ENCODE measurements at places on chromosomes 11 and 22.

- no peak for DNase-seq
These were observed 36.5 kb downstream of the NECTIN1 start for GRCh38 chr11:119692540-119692820.

- no peak for DNase-seq
These were observed 56.3 kb downstream of the LRRC74B start for GRCh38 chr22:21101877-21102638.

DNA sequence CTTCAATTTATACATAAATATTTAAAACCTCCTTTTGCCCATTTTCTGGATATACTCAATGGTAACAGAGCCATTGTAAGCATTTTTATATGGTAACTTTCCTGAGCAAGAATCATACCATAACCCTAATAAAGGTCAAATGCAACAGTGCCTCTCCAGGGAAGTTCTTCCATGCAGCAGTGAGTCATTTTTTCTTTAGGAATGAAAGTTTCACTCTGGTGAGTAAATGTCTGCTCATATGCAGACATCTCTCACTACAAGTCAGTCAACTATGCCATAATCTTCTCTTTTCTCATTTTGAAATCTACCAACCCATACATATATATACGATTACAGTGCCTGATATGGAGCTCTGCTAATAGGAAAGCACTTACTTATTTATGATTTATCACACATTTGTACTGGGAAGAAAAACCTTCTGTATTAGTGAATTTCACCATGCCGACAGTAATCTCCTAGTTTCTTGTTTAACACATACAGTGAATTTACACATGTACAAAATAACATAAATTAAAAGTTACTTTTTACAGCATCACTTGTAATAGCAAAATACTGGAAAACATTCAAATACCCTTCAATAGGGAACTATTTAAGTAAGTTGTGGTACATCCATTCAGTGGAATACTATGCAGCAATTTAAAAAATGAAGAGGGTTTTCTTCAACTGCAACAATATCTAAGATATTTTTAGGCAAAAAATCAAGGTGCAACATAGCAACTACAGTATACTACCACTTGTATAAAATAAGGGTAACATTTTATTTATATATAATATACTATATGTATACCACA, 16.0 kb downstream of the STK33 start:
- no peak for DNase-seq

DNA sequence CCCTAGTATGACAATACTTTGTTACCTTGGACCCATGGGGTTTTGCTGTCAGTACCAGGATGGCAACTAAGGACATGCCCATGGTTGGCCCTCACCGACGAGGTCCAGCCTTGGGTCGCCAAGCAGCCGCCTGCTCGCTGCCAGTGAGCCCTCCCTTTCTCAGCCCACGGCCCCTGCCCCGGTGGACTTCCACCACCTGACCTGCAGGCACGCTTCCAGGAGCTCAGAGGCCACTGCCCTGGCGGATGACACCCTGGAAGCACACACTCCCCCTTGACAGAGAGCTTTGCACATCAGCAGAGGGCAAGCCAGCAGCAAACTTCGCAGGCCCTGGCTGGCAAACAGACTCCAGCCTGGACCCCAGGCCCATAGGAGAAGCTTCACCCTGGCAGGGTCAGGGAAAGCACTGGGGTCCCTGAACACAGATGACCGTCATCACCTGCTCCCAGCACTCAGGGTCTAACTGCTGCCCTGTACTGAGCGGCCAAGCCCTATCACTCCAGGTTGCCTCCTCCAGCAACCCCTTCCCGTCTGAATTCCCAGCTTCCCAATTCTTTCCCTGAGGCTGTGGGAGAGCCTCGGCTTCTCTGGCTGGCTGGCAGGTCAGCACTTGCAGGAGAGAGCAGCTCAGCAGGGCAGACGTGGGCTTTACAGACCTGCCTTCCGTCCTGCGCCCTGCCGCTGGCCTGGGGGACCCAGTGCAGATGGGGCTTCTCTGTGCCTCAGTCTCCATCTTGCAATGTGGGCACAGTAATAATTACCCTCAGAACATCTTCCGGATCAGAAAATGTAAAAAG, 2.7 kb upstream of the PPARA start:
- DNase-seq = no peak

DNA sequence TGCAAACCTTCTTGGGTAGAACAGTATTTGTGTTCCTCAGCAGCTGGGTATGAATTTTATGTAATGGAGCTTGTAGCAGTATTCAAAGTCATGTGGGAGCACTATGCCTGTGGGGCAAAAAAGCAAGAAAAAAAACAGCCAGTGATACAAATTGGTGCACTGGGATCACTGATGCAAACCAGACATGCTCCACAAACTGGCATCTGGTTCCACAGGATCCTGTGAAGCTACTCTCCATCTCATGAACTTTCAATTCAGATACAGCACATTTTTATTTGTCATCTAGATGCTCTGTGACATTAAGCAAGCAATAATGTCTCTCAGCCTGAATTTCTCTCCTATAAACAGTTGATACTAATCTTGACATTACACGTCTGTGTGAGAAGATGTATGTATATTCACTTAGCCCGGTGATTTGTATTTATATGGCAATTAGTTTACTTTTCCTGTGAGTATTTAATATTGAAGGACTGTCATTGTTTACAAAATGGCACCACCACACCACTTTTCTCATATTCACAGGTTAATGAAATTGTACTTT, 208.5 kb upstream of the GRIA4 start:
- no peak for DNase-seq

- DNase-seq = no peak
These were observed 53.0 kb downstream of the SCUBE1 start for GRCh38 chr22:43289976-43290721.

DNA sequence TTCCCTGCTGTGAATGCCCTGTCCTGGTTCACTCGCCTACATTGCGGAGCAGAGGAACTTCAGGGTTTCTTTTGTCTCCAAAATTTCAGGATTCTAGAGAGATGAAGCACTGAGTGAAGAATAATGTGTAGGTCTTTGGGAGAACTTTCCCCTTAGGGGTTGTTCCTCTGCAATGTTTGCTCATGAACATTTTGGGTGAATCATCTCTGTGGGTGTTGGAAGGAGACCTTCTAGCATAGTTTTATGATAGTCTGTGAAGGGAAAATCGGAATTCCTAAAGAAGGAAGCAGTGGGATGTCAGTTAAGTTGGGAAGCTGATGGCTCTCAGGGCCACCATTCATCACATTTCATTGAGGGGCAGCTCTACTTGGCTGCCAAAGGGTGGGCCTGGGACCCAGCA, 64.8 kb downstream of the MIAT start:
- DNase-seq = no peak

- DNase-seq = no peak
These were observed 11.2 kb upstream of the CHST1 start for GRCh38 chr11:45676522-45677095.

DNA sequence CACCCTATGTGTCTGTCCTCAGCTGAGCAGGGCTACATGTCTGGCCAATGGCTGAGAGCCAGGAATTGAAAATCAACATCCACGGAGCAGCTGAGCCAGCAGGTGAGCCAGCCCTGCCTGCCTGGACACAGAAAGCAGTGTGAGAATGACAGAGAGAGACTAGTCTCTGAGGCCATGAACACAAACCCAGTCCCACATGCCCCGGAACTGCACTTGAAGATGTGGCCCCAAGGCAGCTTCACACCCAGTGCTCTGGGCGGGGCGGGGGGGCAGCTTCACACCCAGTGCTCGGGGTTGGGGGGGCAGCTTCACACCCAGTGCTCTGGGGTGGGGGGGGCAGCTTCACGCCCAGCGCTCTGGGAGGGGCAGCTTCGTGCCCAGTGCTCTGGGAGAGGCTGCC, 37.6 kb downstream of the TRMU start:
- DNase-seq = no peak

GRCh38 chr11:31022080-31022479, 347.5 kb downstream of the DCDC1 start:
- no peak for DNase-seq

DNA sequence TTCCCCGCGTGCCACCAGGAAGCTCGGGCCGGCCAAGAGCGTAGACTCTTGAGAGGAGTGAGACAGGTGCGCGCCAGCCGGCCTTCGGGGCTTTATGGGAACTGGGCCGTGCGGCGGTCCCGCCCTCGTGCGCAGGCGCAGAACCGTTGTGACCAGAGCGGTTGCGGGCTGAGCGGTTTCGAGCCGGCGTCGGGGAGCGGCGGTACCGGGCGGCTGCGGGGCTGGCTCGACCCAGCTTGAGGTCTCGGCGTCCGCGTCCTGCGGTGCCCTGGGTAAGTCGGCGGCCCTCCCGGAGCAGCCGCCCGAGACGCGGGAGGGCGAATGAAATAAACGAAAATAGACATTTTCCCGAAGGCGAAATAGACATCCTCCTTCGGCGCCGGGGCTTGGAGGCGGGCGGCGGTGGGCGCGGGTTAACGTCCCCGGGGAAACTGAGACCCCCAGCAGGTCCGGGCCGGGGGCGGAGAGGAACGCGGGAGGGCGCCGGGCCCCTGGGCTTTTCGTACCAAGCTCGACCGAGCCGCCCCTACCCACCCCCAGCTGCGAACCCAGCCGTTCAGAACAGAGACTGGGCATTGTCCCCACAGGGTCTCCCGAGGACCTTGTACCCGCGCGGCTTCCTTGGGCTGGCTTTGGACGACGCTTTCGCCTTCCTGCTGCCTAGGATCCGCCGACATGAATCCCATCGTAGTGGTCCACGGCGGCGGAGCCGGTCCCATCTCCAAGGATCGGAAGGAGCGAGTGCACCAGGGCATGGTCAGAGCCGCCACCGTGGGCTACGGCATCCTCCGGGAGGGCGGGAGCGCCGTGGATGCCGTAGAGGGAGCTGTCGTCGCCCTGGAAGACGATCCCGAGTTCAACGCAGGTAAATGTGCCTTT, at the start of gene ASRGL1:
ASRGL1 (plus strand) TSS at position 146 of the 879 bp plus-strand sequence; CDS start at position 676, 530 bp downstream.
- peak; percentile 52 for DNase-seq

- DNase-seq = no peak
These were observed 2.1 kb upstream of the PRR33 start for GRCh38 chr11:1893581-1894359.

DNA sequence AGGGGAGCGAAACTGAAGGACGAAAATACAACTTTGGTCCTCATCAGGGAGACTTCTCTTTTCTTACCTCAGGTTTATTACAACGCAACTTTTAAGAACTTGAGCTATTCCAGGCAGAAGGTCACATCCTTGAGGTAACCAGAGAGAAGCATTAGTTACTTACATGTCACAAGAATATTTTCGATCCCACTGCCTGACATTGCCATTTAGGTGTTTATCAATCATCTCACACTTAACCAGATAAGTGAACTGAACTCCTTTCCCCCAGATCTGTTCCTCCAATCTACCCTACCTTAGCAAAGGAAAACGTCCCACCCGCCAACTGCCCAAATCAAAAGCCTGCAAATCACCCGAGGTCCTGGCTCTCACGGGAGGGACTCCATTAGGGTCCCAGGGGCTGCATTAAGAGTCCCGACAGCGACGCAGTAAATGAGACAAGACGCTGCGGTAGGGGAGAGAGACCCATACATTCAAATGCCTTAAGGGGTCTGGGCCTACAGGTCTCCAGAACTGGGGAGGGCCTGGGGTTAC, 734 bp downstream of the ZNF280B start:
- DNase-seq = no peak

DNA sequence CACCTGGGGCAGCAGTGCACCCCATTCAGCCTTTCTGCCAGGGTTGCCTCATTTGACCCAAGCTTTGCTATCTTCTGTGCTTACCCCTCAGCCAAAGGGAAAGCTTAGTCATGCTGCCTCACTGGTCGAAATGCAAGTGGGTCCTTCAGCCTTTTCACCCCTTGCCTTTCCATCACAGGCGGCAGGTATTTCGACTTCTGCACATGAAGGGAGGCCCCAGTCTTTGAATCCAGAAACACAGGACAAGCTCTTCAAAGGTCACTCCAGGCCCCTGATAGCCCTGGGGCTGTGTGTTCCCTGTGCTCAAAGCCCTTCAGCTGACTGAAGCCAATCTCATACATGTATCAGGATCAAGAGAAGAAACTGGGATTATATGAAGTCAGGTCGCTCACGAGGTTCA, 129.7 kb downstream of the SNX19 start:
- DNase-seq = no peak

DNA sequence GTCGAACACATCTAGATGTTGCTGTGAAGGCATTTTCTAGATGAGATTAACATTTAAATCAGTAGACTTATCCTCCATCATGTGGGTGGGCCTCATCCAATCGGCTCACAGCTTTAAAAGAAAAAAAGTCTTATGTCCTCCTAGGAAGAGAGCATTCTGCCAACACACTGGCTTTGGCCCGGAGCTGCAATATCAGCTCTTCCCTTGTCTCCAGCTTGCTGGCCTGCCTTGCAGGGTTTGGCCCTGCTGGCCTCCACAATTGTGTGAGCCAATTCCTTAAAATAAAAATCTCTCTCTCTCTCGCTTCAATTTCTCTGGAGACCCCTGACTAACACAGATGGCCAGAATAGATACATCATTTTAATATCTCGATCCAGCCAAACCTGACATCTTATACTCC, 13.1 kb upstream of the ABCC8 start:
- DNase-seq = no peak

GRCh38 chr11:104991994-104992393, 23.6 kb upstream of the CASP4 start:
- DNase-seq = no peak

GRCh38 chr11:6452219-6452618, 11.4 kb upstream of the HPX start:
- DNase-seq = no peak

- no peak for DNase-seq
These were observed 172.0 kb upstream of the CADM1 start for GRCh38 chr11:115676206-115676605.

GRCh38 chr11:75734491-75735180, 17.0 kb downstream of the MOGAT2 start:
- DNase-seq = no peak

DNA sequence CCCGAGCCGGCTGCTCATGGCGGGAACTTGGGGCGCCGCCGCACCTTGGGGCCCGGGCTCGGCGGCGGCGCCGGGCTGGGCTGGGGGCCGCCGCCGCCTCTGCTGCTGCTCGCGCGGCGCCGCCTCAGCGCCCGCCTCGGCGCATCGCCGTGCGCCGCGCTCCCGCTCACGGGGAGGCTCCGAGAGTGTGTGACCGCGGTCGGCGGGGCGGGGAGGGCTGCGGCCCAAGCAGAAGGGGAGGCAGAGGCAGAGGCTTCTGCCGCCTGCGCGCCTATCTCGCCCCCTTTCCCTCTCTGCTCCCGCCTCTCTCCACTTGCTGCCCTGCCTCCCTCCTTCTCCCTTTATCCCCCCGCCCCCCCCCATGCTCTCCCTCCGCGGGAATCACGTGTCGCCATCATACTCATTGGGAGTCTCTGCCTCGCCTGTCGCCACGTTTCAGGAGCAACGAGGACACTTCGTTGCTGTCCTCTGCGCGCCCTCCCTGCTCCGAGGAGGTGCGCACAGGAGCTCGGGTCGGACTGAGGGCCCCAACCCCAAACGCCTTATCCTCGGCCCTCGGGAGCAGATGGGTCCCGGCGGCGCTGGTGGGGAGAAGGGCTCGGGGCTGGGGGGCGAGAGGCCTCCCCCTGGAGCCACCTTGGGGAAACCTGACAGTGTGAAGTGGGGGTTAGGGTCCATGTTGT, at the start of gene GUCY1A2:
GUCY1A2 (minus strand) TSS at position 258 of the 683 bp plus-strand sequence. CDS start 421 bp downstream, outside the sequence.
- DNase-seq = no peak

- DNase-seq = no peak
These were observed 12.4 kb downstream of the ADM start for GRCh38 chr11:10317151-10317755.

GRCh38 chr11:7849018-7849417, 52.3 kb upstream of the OR5P2 start:
- DNase-seq = no peak

- DNase-seq = no peak
These were observed 69.1 kb upstream of the PPARA start for GRCh38 chr22:46081036-46081830.

Measured in activated CD4-positive, CD25-positive, alpha-beta regulatory T cell (primary cell).